Mesendoderm (in vitro differentiated cells): ENCODE measurements at places on chromosomes 1 and 21.

GRCh38 chr1:186295980-186296379 is 79.1 kb downstream of the TPR start:
- no peak for DNase-seq

GRCh38 chr1:39368045-39368444 is 123.4 kb upstream of the BMP8A start:
- no peak for DNase-seq

DNA sequence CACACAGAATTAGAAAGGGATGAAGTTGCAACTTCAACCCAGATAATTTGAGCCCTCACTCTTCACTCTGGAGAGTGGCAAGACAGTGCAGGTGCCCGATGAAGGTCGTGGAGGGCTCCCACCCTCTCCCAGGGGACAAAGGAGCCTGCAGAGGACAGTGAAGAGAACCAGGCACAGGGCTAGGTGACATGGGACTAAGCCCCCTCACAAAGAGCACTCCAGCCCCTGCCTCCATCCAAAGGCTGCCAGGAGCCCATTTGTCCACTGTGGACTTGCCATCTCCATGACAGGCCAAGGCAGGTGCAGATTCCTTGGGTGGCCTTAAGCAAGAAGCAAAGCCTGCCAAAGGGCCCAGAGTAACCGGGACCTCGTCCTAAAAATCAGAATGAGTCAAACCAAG is 15.1 kb downstream of the ERRFI1 start:
- no peak for DNase-seq

- DNase-seq: no peak
Measured at GRCh38 chr21:33370305-33370704, 32.9 kb upstream of the IFNGR2 start.

GRCh38 chr1:156905651-156906050 is 12.1 kb downstream of the PEAR1 start:
- no peak for DNase-seq

DNA sequence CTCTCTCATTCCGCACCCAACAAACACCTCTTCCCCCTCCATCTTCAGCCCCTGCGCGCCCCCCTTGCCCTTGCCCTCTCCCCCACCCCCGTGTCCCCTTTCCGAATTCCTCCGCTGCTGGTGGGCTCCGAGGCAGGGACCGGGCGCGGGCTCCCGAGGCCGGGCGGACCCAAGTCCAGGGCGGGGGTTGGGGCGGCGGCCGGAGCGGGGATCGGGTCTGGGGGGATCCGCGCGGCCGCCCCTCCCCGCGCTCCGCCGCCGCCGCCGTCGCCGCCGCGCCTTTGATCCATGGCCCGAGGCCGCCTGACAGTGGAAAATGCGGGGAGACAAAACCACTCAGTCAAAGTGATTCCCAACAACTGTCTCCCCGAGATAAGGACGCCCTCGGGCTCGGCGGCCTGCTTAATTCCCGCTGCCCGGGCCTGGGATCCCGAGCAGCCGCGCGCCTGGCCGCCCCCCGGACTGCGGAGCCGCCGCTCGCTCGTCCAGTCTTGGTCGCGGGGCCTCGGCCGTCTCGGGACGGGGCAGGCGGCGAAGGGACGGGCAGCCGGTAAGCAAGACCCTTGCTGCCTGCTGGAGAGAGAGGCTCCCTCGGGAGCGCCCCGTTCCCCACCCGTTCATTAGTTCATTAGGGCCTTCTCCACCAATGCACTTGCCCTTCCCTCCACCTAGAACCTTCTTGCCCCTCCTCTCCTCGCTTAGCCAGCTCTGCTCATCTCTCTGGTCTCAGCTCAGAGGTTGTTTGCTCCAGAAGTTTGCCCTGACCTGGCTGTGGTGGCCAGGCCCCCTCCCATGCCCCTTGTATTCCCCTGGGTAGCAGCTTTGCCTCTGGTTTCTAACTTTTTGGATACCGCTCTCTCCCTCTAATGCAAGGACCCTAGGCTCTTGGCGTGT is 86.4 kb downstream of the PAX7 start:
- no peak for DNase-seq
